ENCODE measurements at places on chromosomes 5 and 9.

- no peak for DNase-seq
These were observed 51.1 kb downstream of the NUDT12 start for GRCh38 chr5:103511554-103511885.

GRCh38 chr9:81772144-81772543, 82.8 kb upstream of the TLE1 start:
- no peak for DNase-seq

DNA sequence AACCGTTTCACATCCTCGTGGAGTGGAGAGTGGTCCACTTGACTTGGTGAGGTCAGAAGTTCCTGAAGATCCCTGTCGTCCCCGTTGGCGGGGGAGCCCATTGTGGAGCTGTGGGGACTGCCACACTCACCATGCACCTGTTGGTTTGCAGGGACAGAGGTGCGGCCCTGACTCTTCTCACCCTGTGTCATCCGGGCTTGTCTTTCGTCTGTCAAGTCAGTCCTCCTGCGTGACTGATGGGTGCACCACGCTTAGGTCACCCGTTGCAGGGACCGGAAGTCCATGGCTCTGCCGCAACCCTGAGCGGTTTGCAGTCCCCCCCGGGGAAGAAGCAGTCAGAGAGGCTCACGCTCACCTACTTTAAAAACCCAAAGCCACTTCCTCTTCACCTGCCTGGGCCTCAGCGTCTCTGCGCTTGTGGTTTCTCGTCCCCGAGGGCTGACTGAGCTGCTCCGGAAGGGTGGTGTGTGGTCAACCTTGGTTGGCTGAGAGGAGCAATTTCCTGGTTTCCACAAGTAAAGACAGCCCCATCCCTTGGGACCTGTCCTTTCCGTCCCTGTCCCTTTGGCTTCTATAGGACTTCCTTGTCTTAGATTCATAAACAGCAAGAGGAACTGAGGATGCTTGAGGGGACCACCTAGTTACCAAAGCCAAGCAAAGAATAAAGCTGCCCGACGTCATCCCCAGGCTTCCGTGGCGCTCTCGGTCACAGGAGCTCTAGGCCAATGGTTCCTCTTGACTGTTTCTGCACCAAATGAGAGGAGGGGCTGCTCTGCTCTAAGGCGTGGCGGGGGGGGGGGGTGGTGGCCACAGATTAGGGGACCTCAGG, 53.2 kb downstream of the USP20 start:
- DNase-seq: peak; percentile 98

DNA sequence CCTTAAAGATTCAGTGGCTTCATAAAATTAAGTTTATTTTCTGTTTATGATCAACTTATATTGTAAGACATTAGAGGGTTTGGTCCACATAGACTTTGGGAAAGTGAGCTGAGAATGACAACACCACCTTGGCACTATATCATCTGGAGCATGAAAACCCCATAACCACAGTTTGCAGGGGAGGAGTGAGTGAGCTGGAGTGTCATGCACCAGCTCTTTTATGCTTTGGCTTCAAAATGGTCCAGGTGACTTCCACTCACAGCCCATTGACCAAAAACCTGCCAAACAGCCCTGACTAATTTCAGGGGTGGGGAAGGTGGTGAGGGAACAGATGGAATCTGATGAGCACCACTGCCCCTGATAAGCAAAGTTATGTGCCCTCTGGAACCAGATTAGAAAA, 295.8 kb downstream of the DMRTA1 start:
- DNase-seq: no peak

- no peak for DNase-seq
These were observed 39.7 kb downstream of the ADGRV1 start for GRCh38 chr5:90598293-90598692.

GRCh38 chr5:176481711-176482110, 33.5 kb downstream of the FAF2 start:
- DNase-seq: no peak

GRCh38 chr5:124527220-124527991, 219.0 kb downstream of the ZNF608 start:
- no peak for DNase-seq

DNA sequence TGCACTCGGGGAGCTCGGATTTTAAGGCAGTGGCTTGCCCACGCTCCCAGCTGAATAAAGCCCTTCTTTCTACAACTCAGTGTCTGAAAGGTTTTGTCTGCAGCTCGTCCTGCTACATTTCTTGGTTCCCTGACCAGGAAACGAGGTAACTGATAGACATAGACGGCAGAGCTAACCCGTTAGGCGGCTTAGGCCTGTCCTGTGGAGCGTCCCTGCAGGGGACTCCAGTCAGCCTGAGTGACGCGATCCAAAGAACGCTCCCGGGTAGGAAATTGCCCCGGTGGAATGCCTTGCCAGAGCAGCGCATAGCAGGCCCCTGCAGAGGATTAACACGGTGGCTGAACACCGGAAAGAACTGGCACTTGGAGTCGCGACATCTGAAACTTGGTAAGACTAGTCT, 1.8 kb upstream of the SELENOP start:
- no peak for DNase-seq

DNA sequence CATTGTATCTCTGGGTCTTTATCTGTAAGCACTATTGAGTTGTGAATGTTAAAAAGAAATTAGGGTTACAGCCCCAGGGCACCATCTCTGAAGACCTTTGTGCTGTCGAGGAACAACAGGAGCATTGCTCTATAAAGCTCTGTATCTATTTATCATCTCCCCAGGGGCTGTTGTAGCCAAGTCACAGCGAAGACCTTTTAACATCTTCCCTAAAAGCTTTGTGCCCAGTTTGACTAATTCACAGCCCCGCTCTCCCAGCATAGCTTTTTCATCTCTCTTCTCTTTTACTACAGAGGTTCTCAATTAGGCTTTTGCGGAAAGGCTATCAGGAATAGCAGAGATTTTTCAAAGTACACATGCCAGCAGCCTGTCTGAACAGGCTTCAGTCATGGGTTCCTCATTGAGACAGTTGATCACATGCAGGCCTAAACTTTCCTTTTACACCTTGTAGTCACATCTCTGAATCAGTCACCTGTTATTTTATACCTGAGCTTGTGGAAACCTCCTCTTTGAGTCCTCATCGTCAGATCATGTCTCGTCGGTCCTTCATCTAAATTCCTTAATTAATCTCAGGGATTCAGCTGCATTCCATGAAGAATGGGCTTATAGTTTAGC, 140.5 kb downstream of the NPR3 start:
- DNase-seq: no peak
